Uterine smooth muscle cell (primary cell): ENCODE measurements at places on chromosomes 7 and 10. TPM values are rescaled to one million over a fixed set of nuclear protein-coding genes. Genes with fewer than 3 reads are reported as not detected.

SPDYE9 gene
- not detected in 2 replicates for total RNA-seq

HABP2 gene
- total RNA-seq, result not detected in 2 replicates

ADRA2A gene
- total RNA-seq, result 0.22 and 2.0 TPM in 2 replicates

UCN3 gene
- total RNA-seq, result not detected in 2 replicates

OLAH gene
- total RNA-seq, result 0.25 TPM in 1 of 2 replicates, not detected in the other

GIMAP8 gene
- total RNA-seq, result under 0.01 and 0.12 TPM in 2 replicates

IL2RA gene
- total RNA-seq, result not detected in 2 replicates

UPK3B gene
- total RNA-seq, result not detected in 2 replicates

TMEM140 gene
- 6.2 and 11.1 TPM in 2 replicates for total RNA-seq

BLNK gene
- total RNA-seq, result not detected in 2 replicates

OR2A42 gene
- under 0.01 TPM in 1 of 2 replicates, not detected in the other for total RNA-seq

GLI3 gene
- total RNA-seq, result 3.4 and 3.5 TPM in 2 replicates

RBM17 gene
- 54.7 and 58.5 TPM in 2 replicates for total RNA-seq

PTPRN2 gene
- 0.11 and 0.50 TPM in 2 replicates for total RNA-seq

PON3 gene
- 0.11 and 0.12 TPM in 2 replicates for total RNA-seq

ZNF467 gene
- total RNA-seq, result 0.22 and 0.62 TPM in 2 replicates

IFIT1B gene
- not detected in 2 replicates for total RNA-seq

KNDC1 gene
- 1.3 and 3.2 TPM in 2 replicates for total RNA-seq

TEX36 gene
- total RNA-seq, result not detected in 2 replicates

ANLN gene
- total RNA-seq, result 46.6 and 194 TPM in 2 replicates

ANKRD1 gene
- 0.75 and 1.00 TPM in 2 replicates for total RNA-seq

ABCB1 gene
- total RNA-seq, result 0.50 and 1.3 TPM in 2 replicates

SLC39A12 gene
- total RNA-seq, result under 0.01 TPM in 1 of 2 replicates, not detected in the other

TMEM225B gene
- 0.55 and 1.2 TPM in 2 replicates for total RNA-seq

ITPRID1 gene
- not detected in 2 replicates for total RNA-seq

ADAMTS14 gene
- total RNA-seq, result 4.0 and 4.8 TPM in 2 replicates

CARD11 gene
- 0.62 and 1.9 TPM in 2 replicates for total RNA-seq

ADAM8 gene
- total RNA-seq, result 8.1 and 11.0 TPM in 2 replicates

STN1 gene
- 23.0 and 41.2 TPM in 2 replicates for total RNA-seq

NACAD gene
- total RNA-seq, result 1.9 and 2.4 TPM in 2 replicates

TMEM254 gene
- 4.7 and 5.0 TPM in 2 replicates for total RNA-seq

GFRA1 gene
- total RNA-seq, result 0.12 TPM in 1 of 2 replicates, not detected in the other

KBTBD2 gene
- 39.5 and 56.4 TPM in 2 replicates for total RNA-seq

PNLIPRP2 gene
- not detected in 2 replicates for total RNA-seq

TCERG1L gene
- under 0.01 TPM in 1 of 2 replicates, not detected in the other for total RNA-seq

GPR26 gene
- not detected in 2 replicates for total RNA-seq

ZNF32 gene
- 20.6 and 29.9 TPM in 2 replicates for total RNA-seq

IDI2 gene
- not detected in 2 replicates for total RNA-seq

C10orf71 gene
- under 0.01 TPM in 1 of 2 replicates, not detected in the other for total RNA-seq

IFIT3 gene
- total RNA-seq, result 28.9 and 36.6 TPM in 2 replicates

PTEN gene
- 127 and 198 TPM in 2 replicates for total RNA-seq

ELFN1 gene
- 0.77 and 1.2 TPM in 2 replicates for total RNA-seq

C10orf105 gene
- total RNA-seq, result under 0.01 TPM in 2 replicates

NUTM2B gene
- total RNA-seq, result 0.22 and 0.37 TPM in 2 replicates

VPS50 gene
- 39.1 and 46.5 TPM in 2 replicates for total RNA-seq

BHLHA15 gene
- 1.3 and 2.2 TPM in 2 replicates for total RNA-seq

SCIN gene
- under 0.01 and 0.25 TPM in 2 replicates for total RNA-seq

GBX1 gene
- not detected in 2 replicates for total RNA-seq

HOXA1 gene
- total RNA-seq, result under 0.01 and 0.11 TPM in 2 replicates

GIMAP2 gene
- total RNA-seq, result 0.44 and 2.9 TPM in 2 replicates

ERVW-1 gene
- not detected in 2 replicates for total RNA-seq
